Substantia nigra (tissue), 51 donors: ENCODE measurements at places on chromosomes 16 and 17.

GRCh38 chr16:54402873-54403272 is 116.3 kb upstream of the IRX3 start:
- DNase-seq, result no peak

GRCh38 chr17:17537311-17538099 is 41.3 kb upstream of the RASD1 start:
- no peak for DNase-seq

GRCh38 chr16:71883168-71883848 is 674 bp downstream of the ZNF821 start:
- no peak for DNase-seq

DNA sequence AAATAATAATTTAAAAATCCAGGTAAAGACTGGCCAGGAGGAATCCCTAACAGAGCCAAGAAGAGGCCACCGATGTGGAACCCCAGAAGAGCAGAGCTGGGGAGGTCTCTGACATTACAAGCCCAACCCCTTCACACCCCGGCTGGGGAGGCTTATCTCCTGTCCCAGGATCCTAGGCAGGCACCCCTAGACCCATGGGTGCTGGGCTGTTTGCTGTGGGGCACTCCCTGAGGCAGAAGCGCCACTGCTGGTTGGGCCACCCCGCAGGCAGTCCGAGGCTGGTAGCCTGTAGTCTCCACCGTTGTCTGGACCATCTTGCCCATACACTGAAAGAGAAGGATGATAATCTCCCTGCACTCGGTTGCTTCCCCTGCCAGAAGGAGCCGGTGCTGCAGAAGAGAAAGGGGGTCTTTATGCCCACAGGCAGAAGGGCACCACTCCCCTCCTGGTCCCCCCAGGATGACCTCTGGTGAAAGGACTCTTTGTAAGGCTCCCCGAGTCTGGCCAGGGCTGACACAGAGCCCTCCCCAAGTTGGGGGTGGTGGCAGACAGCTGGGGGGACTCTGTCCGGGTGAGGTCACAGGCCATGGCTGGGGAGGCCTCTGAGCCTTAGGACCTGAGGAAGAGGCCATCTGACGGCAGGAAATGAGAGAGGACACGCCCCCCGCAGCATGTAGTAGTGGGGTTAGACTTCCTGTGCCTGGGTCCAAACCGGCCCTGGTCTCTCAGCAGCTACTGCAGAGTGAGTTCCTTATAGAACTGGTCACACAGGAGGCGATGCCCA is 34.2 kb downstream of the CFAP20 start:
- DNase-seq, result no peak

GRCh38 chr16:79267781-79268180 is 332.8 kb downstream of the MAF start:
- no peak for DNase-seq

GRCh38 chr16:73457851-73458250 is 409.9 kb upstream of the ZFHX3 start:
- DNase-seq, result no peak

- no peak for DNase-seq
These were observed 399.2 kb downstream of the CNTNAP4 start for GRCh38 chr16:76676356-76676755.

DNA sequence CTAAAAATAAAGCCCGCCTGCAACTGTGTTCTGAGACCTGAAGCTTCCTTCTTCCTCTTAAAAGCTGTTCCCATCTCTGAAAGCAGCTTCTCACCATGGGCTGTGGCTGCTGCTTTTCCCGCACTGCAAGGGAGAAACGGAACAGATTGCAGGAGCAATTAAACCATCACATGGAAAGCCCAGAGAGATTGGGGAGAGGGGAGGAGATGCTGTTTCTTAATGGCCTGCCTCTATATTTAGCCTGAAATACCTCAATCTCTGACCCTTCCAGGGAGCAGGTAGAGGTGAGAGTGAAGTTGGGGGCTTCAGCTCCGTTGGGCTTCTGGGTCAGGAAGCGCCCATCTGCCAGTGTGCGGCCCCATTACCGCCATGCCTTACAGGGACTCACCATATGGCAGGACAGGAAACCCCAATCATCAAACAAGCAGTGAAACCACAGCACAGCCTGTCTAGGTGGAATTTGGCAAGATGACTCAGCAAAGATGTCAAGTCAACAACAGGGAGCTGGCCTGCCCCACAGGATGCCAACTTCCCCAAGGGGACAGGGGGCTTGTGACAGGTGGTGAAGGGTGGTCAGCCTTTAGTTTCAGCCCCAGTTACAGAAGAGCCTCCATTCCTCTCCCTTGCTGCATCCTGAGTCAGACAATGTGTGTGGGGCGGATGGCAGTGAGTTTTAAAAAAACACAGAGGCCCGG is 286.6 kb upstream of the CCL2 start:
- DNase-seq, result no peak

GRCh38 chr16:71722801-71723536 is 1.5 kb downstream of the PHLPP2 start:
- DNase-seq, result peak; percentile 35

- peak; percentile 89 for DNase-seq
These were observed 2.2 kb downstream of the ZNF276 start for GRCh38 chr16:89723279-89724250.

DNA sequence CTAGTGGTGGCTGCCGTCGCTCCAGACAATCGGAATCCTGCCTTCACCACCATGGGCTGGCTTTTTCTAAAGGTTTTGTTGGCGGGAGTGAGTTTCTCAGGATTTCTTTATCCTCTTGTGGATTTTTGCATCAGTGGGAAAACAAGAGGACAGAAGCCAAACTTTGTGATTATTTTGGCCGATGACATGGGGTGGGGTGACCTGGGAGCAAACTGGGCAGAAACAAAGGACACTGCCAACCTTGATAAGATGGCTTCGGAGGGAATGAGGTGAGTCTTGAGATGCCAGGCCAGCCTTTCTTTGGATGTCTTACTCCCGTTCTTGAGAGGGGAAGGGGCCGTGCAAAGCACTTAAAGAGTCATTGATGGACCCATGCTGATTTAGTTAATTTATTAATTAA is 16.1 kb downstream of the ARSG start:
- DNase-seq, result no peak

GRCh38 chr16:87702325-87702811 is 63.4 kb downstream of the KLHDC4 start:
- no peak for DNase-seq

GRCh38 chr16:48636521-48636920 is 26.5 kb upstream of the N4BP1 start:
- DNase-seq, result no peak

GRCh38 chr16:64380751-64381150 is 741.1 kb downstream of the CDH11 start:
- DNase-seq, result no peak

GRCh38 chr16:64356267-64356666 is 765.6 kb downstream of the CDH11 start:
- no peak for DNase-seq

DNA sequence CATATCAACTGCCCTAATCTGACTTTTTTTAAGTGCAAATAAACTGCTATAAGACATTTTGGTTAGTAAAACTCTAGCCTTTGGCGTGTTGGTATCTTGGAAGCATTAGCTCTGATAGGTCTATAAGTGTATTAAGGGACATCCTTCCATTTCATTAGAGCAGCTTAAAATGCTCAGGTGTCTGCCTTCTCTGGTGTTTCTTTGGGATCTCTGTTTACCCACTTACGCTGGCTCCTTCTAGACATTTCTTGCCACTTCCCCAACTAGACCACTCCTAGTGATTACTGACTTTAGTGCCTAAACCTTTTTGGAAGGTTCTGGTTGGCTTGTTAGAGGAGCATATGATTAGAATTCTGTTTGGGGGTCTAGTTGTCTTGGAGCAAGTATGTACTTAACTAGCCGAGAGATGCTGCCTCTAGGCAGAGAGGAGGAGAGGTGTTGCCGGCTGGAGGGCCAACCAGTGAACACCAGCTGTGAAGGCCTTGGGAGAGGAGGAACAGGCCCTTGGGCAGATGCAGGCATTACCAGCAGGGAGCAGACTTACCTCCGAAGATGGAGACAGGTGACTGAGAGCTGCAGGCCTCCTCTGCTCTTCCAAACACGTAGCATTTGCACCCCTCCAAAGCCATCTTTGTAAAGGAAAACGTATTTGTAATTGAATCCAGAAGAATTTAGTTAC is 15.2 kb upstream of the CLEC18C start:
- DNase-seq, result no peak

- DNase-seq, result no peak
These were observed 58.6 kb downstream of the WSB1 start for GRCh38 chr17:27352448-27353032.

DNA sequence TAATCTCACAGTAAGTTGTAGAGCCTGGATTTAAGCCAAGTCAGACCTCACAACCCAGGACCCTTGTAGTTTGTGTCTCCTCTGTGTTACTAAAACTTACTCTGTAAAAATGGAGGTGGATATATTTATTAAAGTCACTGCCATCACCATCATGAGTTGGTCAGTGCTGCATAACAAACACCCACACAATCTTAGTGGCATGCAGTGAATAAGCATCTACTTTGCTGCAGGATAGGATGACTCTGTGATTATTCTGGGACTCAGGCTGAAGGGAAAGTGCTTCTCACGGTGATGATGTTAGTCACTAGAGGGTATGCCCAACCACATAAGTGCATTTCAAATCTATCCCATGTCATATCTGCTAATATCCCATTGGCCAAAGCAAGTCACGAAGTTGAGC is 398.7 kb downstream of the XYLT1 start:
- no peak for DNase-seq

- no peak for DNase-seq
These were observed 3.4 kb upstream of the MEFV start for GRCh38 chr16:3259836-3260235.

- no peak for DNase-seq
These were observed 1.4 kb upstream of the SETD6 start for GRCh38 chr16:58513874-58514273.

DNA sequence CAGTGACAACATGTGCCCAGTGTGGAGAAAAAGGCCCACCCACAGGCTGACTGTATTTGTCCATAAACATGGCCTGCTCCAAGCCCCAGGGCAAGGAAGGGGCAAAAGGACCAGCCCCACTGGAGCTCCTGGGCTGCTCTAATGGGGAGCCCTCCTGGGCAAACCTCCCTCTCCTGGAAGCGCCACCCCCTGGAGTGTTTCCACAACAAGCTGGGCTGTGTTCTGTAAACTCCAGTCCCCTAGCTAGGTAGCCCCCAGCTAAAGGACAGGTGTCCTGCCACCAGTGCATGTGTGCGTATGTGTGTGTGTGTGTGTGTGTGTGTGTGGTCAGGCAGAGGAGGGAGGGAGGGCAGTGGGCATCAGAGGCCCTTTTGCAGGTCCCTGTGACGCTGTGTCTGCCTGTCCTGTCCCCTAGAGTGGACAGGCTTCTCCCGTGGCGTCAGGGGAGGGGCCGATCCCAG is 11.3 kb upstream of the STAC2 start:
- DNase-seq, result no peak

- no peak for DNase-seq
These were observed 15.5 kb downstream of the GSE1 start for GRCh38 chr16:85628645-85629044.

GRCh38 chr17:36885771-36886377 is 51.4 kb upstream of the LHX1 start:
- no peak for DNase-seq

GRCh38 chr17:55202896-55203295 is 61.9 kb upstream of the HLF start:
- no peak for DNase-seq

DNA sequence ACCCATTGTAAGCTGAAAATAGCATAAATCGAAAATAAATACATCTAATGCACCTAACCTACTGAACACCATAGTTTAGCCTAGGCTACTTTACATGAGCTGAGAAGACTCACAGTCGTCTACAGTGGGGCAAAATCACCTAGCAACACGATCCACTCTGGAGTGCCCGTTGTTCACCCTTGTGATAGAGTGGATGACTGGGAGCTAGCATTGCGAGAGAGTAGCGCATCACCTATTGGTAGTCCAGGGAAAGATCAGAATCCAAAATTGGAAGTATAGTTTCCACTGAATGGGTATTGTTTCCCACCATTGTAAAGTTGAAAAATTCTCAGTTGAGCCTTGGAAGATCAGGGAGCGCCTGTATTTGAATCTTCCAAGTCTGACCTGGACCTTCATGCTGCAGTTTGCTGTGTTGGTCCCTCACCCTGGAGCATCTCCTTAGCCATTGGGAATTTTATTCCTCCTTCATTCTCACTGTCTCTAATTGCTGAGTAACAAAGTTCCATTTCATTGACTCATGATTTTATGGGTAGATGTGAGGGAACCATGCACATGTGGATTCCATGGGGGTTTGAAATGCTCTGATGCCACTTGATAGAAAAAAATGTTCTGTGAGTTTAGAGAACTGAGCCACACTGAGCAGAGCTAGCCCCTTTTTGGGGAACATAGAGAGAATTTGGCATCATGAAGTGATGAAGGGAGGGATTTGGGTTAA is 19.6 kb downstream of the AKAP1 start:
- no peak for DNase-seq

GRCh38 chr16:1449201-1449788 is 4.9 kb upstream of the CCDC154 start:
- DNase-seq, result no peak

DNA sequence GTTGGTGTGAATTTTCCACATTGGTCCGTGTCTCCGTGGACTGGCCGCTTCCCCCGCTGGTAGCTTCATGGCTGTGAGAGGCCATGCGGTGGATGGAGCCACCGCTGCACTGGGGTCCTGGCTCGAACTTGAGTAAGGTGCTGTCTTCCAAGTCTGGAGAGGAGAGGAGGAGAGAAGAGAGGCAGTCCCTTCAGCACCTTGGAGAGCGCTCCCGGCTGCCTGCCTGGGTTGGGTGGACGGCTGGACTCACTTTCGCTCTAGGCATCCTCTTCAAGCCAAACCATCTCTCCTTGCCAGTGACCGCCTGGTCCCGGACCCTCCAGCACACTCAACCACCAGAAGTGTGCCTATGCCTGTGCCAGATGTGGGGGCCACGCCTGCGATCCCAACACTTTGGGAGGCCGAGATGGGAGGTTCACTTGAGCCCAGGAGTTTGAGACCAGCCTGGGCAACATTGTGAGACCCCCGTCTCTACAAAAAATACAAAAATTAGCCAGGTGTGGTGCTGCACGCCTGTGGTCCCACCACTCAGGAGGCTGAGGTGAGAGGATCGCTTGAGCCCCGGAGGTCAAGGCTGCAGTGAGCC is 6.2 kb downstream of the JPH3 start:
- no peak for DNase-seq

DNA sequence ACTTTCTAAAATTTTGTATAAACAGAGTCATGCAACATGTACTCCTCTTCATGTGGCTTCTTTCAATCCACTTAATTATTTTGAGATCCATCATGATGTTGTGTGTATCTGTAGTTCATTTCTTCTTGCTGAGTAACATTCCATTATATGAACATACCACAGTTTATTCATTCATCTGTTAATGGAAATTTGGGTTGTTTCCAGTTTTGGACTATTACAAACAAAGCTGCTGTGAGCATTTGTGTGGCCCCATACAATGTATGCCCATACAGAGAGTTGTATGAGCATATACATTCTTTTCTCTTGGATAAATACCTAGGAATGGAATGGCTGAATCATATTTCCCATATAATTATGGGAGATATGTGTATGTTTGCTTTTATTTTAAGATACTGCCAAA is 85.6 kb downstream of the CLEC16A start:
- DNase-seq, result no peak

DNA sequence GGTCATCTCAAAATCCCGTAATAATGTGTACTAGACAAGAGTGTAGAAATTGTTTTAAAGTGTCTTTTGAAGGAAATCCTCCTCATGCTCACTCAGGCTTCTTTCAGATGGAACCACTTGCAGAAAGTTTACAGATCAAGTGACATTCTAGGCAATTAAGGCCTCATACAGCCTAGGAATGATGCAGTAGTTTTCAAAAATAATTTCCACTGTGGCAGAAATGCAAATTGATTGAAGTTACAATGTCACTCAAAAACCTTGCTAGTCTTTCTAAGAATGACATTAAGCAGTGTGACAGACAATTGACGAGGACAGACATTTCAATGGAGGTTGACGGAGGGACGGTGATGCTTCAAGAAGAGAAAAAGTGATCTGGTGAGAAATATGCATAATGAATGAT is 53.5 kb upstream of the CDH8 start:
- DNase-seq, result no peak
